Neural progenitor cell (in vitro differentiated cells): ENCODE measurements at places on chromosomes 16 and 17. TPM values are rescaled to one million over a fixed set of nuclear protein-coding genes. Genes with fewer than 3 reads are reported as not detected.
A peak's percentile ranks its signal among the peaks of the same experiment; 100 is the strongest.

DNA sequence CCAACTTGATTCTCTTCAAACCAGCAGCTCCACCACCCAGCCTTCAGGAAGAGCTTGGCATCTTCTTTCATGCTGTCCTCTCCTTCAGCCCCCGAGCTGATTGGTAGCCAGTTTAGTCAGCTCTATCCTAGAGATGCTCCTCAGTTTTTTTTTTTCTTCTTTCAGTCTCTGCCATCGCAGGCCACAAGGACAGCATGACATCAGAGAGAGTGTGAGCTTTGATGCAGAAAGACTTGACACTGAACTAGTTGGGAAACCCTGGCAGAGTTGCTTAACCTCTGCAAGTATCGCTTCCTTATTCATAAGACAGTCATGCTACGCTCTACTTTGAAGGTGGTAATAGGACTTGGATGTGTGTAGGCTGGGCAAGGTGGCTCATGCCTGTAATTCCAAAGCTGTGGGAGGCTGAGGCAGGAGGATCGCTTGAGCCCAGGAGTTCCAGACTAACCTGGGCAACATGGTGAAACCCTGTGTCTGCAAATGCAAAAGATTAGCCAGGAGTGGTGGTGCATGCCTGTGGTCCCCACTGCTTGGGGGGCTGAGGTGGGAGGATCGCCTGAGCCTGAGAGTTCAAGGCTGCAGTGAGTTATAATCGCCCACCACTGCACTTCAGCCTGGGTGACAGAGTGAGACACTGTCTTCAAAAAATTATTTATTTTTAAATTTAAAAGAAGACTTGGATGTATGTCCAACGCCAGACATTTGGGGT is 2.6 kb downstream of the CD300LB start:
- DNase-seq = no peak

The CIITA gene
- not detected in 2 replicates for total RNA-seq

The CCL14 gene
- not detected in 2 replicates for total RNA-seq

The FBXW10B gene
- not detected in 2 replicates for total RNA-seq

DNA sequence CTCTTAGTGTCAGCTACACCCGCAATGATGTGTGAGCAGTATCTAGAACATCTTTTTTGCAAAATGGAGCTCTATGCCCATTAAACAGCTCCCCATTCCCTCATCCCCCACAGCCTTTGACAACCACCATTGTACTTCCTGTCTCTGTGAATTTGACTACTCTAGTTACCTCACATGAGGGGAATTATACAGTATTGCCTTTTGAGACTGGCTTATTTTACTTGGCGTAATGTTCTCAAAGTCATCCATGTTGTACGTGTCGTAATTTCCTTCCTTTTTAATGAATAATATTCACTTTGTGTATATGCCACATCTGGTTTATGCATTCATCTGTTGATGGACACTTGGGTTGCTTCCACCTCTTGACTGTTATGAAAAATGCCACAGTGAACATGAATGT is 23.2 kb upstream of the CCL22 start:
- no peak for DNase-seq

The TBX2 gene
- not detected in 2 replicates for total RNA-seq

GRCh38 chr16:88361775-88362174 is 21.0 kb upstream of the ZNF469 start:
- DNase-seq = no peak

DNA sequence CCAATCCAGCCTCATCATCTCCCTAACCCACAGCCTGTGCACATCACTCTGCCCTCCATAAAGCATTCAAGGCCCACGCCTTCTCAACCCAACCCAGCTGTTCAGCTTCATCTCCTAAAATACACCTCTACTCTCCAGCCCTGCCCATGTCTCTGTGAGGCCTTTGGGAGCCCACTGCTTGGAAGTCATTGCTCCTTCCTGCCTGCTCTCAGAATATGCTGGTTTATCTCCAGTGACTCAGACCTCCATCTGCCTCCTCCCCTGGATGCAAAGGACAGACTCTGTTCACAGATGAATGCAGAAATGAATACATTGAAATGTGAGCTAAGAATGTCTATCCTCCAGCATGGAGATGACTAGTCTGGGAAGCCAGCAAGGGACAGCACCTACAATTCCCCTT is 19.0 kb downstream of the KCNG4 start:
- no peak for DNase-seq

The ABCA6 gene
- not detected in 2 replicates for total RNA-seq

The CCDC200 gene
- total RNA-seq = not detected in 2 replicates

The CCL17 gene
- total RNA-seq = not detected in 2 replicates

DNA sequence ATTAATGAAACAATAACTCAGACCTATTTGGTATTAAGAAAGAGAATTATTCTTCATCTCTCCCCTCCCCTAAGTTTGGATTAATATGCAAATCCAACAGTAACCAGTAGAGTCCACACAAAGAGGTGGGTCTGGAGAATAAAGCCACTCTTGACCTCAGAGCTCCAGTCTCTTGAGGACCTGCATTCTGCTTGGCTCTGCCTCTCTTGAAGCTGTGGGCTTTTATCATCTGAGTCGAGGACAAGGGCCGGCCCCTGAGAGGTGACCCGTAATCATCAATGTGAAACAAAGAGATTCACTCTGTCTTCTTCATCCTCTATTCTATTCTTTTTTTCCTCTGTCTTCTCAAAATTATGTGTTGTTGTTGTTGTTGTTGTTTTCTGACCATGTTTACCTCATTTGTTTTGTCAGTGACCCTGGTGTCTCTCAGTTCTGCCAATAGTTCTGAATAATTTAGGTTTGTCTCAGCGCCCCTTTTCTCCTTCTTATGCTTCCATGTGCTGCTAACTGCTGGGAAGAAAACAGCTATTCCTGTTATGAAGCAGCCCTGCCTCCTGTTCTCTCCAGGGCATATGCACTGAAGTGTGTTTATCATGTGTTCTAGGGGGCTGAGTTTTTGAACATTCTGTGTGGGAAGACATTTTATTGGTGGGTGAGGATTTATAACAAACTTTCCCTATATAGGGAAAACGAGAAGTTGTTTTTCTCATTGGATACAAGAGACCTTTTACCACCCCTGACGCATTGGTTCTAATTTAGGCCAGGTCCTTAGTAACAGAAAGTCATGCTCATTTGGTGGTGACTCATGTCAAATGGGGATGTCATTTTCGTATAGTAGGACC is 135.8 kb downstream of the TRIM37 start:
- DNase-seq = peak; percentile 46

The KRT40 gene
- total RNA-seq = not detected in 2 replicates

- peak; percentile 83 for DNase-seq
Observed at GRCh38 chr16:72371307-72372086, 199.5 kb upstream of the PMFBP1 start.

DNA sequence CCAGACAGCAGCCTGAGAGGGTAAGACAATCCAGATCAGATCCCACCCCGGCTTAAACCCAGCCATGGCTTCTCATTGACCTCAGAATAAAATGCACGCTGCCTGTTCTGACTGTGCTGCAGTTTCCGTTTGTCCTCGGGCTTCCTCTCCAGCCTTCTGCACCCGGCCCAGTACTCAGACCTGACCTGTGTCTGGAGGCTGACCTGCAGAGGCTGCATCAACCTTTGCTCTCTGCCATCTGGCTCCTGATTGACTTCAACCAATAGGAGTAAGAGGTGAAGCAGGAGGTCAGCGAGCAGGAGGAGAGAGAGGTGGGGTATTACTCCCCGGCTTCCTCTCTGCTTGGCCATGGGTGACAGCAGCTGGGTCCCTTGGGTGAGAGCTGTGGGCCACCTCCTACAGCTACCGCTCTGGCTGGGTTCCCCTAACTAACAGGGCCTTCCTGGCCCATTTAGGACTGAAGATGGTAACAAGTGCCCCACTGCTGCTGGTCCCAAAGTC is 46.7 kb downstream of the C16orf82 start:
- no peak for DNase-seq

- peak; percentile 84 for DNase-seq
Observed at GRCh38 chr16:69112285-69113129, 7.1 kb downstream of the HAS3 start.

The CCDC154 gene
- total RNA-seq = 0.28 TPM in 1 of 2 replicates, not detected in the other

GRCh38 chr17:80454557-80455335 is 21.7 kb downstream of the NPTX1 start:
- DNase-seq = peak; percentile 99

DNA sequence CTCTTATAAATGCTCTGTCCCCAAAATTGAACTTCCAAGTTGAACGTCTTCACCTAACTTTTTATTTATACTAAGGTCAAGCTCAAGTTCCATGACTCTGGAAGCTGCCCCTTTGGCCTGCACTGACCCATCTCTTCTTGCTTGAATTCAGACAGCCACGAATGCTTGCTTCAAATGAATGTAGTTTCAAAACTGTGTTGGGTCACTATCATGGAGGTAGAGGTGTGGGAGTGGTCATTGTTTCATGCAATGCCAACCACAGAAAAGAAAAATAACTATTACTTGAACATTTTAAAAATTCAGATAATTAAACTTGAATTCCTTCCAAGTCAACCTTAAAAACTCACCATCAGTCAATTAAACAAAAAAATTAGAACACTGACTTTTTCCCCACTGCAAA is 2.5 kb downstream of the ITFG1 start:
- no peak for DNase-seq

The MAPK7 gene
- 12.2 and 20.7 TPM in 2 replicates for total RNA-seq
